ENCODE measurements at places on chromosomes 16 and 17.

DNA sequence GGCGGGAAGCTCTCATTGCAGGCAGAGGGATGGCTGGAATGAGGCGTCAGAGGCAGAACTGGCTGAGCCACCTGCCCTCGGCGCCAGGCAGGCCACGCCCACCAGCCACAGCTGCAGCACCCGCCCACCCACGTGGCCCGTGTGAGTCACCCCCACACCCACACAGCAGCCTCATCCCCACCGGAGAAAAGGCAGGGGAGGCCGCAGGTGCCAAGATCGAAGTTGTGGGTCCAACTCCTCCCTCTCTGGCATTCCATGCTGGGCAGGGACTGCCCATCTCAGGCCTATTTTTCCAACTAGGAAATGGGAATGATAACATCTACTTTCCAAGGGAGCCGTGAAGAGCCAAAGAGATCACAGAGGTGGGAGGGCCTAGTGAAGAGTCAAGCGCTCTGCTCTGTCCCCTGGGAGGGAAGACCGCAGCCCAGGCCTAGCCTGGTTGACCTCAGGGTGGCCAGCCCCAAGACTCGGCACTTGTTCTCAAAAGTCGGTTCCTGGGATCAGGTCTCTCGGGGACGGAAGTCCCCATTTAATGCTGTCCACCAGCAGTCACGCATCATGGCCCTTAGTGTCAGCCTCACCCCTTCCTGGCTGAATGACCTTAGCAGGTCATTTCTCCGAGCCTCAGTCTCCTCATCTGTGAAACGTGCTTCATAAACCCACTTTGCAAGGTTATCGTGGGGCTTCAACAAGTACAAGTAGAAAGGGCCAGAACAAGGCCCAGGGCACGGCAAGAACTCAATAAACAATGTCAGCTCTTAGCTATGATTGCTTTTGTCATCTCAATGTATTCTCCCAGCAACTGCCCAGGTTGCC is at the start of gene TRPV3:
Gene TRPV3, minus strand, starts transcription at position 45 of the 816 bp plus-strand sequence. CDS start 2,962 bp downstream, outside the sequence.
- DNase-seq = no peak

DNA sequence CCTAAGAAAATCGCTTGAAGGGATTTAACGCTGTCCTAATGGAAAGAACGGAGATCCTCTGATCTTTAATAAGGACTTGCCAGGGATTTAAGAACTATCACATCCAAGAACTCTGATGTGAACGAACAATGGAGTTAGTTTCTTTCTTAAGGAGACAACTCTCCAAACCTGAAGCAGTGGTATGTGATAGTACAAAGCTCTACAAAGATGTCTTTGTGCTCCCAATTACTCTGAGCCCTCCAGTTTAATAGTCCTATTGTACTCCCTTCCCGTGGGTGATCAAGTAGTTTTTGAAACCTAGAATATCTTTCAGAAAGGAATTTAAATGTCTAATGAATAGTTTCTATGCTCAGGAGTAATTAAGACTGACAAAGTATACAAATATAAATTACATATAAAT is 123.8 kb downstream of the FTO start:
- DNase-seq = no peak

GRCh38 chr16:31277659-31278260 is 18.0 kb downstream of the ITGAM start:
- DNase-seq = no peak

DNA sequence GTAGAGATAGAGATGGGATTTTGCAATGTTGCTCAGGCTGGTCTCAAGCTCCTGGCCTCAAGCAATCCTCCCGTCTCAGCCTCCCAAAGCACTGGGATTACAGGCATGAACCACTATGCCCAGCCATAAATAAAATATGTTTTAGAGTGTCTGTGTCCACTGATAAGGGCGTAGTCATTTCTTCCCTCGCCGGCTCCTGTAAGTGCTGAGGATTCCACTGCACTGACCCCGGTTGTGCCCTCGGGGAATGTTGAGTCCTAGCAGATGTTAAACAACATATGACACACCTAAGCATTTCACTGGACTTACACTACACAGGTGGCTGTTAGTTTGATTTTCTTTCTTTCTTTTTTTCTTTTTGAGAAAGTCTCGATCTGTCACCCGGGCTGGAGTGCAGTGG is 5.6 kb upstream of the SHMT1 start:
- no peak for DNase-seq

Data from hepatic stellate cell (primary cell).